Activated CD8-positive, alpha-beta memory T cell treated with anti-CD3 and anti-CD28 coated beads, Interleukin-2, amount 50 U/mL, for 48 hours (primary cell): ENCODE measurements at places on chromosomes 16 and 17.

DNA sequence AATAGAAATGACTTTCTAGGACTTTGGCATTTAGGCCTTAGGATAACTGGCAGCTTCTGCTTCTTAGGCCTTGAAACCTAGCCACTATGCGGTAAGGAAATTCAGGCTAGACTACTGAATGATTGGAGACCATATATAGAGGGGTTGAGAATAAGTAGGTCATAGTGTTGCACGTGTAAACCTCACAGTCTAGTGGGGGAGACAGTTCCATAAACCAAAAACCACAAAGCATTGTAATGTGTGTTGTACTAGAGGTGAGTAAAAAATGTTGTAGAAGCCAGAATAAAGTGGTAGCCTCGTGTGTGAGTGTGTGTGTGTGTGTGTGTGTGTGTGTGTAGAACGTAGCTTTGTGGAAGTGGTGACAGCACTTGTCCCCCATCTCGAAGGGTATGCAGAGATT, 188.5 kb downstream of the MAP2K6 start:
- no peak for DNase-seq

DNA sequence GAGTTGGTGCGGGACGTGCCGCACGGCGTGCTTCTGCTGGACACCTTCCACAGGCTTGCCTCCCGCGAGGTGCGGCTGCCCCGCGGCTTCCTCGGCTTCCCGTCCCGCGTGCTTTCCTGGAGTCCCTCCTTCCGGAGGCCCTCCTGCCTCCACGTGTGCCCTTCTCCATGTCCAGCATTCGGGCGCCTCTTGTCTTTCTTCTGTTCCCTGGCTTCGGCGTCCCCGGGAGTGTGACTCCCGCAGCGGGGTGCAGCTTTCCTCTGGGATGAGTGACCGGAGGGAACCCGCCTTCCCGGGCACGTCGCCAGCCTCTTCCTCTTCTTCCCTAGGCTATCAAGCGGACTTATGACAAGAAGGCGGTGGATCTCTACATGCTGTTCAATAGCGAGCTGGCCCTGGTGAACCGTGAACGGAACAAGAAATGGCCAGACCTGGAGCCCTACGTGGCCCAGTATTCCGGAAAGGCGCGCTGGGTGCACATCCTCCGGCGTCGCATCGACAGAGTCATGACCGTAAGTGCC, 23.0 kb downstream of the DNAH2 start:
- DNase-seq: no peak

- DNase-seq: no peak
These were observed 22.2 kb downstream of the PDILT start for GRCh38 chr16:20382202-20382948.

DNA sequence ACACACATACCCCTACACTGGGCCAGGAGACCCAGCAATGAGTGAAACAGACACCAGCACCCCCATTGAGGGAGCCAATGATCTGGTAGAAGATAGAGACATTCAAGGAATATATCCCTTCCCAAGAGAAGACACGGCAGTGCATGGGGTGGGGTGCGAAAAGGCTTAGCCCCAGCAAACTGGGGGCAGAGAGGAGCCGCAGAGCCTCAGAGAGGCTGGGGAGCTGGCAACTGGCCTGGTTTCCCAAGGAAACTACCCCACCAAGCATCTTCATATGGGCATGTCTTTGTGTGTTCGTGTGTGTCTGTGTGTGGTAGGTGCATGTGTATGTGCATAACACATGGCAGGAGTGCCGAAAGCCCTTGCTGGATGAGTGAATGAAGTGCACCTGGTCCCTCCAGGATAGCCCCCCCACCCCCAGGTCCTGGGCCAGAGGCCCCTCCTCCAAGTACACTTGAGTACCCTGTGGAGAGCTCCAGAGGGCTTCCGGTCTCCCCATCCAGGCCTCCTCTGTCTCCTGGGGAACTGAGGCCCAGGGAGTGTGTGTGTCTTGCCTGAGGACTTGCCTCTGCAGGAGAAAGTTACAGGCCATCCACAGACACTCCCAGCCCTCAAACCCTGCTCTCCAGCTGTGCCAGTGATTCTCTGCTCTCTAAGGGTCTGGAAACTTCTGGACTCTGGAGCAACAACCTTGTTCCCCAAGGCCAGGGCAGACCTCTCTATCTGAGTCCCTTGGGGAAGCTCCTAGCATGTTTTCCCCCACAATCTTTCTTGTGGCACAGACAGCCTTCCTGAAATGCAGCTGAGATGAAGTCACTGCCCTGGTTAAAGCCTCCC, 15.9 kb downstream of the TBX2 start:
- DNase-seq: no peak

DNA sequence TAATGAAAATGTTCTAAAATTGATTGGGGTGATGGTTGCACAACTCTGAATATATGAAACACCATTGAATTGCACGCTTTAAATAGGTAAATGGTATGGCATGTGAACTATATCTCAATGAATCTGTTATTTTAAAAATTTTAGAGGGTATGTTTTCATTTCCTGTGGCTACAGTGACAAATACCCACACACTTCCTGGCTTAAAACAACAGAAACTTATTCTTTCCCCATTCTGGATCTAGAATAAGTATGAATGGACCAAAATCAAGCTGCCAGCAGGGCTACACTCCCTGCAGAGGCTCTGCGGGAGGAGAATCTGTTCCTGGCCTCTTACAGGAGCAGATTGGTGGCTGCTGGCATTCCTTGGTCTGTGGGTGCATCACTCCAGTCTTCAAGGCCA, 11.3 kb upstream of the PECAM1 start:
- DNase-seq: no peak

DNA sequence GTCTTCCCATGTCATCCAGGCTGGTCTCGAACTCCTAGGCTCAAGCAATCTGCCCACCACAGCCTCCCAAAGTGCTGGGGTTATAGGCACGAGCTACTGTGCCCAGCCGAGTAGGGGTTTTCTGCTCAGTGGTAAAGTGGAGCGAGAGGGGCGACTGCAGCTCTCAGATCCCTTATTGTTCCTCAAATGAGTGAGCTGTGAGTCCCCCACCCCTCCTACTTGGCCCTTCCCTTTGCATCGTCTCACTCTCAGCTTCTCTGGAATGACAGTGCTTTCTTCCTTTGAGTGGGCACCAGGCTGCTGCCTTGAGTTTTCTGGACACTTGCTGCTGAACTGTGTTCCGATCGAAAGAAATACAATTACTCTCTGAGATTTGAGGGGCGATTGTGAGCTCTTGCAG, 63.5 kb downstream of the MSI2 start:
- DNase-seq: no peak

- DNase-seq: peak; percentile 57
These were observed 53.4 kb downstream of the MFSD11 start for GRCh38 chr17:76791053-76791980.

- peak; percentile 39 for DNase-seq
These were observed 3.5 kb downstream of the CD300LB start for GRCh38 chr17:74527756-74528155.

DNA sequence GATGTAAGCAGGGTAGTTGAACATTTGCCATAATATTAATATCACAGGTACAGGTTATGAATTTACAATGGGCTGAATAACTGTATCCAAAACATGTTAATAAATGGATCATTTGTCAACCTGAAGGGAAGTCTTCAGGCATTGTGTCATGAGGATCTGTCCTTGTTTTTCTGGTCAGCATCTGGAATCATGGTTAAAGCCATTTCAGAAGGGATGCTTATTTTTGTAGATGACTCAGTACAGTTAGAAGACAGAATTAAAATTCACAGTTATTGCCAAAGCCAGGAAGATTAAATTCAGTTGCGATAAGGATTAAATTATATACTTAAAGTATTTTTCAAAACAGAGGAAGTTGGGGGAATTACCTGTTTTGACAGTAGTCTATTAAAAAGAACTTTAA, 8.0 kb downstream of the PSMD11 start:
- DNase-seq: no peak

DNA sequence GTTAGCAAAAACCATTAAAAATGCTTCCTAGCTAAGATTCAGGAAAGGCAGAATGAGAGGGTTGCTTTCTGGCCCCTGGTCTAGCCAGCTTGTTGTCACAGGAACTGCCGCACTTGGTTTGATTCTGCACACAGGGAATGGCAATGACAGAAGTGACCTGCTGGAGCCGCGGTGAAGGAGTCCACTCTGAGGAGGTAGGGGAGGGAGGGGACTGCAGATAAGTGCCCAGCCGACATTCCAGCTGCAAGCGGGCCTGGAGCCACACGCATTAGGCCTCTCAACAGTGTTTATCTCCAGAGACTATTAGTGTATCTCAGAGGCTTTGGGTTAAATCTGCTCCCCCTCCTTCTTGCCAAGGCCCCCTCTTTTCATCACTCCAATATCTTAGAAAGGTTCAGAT, 38.6 kb downstream of the CDRT15 start:
- DNase-seq: no peak

- no peak for DNase-seq
These were observed 79.9 kb upstream of the CRHR1 start for GRCh38 chr17:45704251-45704650.

- DNase-seq: no peak
These were observed 1.0 kb upstream of the FLOT2 start for GRCh38 chr17:28898527-28898955.

GRCh38 chr17:64291268-64291851, 28.3 kb upstream of the TEX2 start:
- DNase-seq: no peak

GRCh38 chr17:56505154-56505756, 88.2 kb upstream of the NOG start:
- DNase-seq: no peak

DNA sequence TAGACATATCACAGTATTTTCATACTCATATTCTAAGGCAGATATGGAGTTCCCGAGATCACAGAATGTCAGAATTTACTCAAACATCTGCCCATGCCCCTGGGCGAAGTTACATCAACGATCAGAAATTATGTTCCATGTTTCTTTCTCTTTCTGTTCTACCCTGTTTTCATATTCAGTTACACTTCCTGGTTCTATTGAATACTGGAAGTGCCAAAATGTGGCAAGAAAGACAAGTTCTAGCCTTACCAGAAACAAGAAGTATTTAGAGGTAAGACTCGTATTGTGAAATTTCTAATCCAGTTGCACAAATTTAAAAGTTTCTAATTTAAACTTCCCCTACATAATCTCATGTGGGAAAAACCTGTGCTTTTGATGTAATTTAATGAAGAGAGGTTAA, 36.1 kb downstream of the KCNJ2 start:
- DNase-seq: no peak

- no peak for DNase-seq
These were observed 2.4 kb downstream of the GOSR2 start for GRCh38 chr17:46925185-46925868.

DNA sequence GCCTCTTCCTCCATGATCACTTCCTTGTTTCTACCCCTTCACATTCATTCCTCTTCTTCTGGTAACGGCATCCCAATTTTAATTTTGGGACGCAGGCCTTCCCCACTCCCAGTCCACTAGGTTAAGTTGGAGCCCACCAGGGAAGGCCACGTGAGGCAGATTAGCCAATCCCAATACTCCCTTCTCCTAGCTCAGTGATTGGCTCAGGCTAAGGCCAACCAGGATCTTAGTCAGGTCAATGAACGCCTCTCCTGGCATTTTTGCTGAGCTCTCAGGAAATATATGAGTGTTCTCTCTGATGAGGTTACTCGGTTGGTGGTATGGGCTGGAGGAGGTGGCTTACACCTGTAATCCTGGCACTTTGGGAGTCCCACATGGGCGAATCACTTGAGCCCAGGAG, 15.4 kb downstream of the SEZ6L2 start:
- no peak for DNase-seq

GRCh38 chr16:89133457-89134127, 38.0 kb upstream of the CDH15 start:
- DNase-seq: no peak

DNA sequence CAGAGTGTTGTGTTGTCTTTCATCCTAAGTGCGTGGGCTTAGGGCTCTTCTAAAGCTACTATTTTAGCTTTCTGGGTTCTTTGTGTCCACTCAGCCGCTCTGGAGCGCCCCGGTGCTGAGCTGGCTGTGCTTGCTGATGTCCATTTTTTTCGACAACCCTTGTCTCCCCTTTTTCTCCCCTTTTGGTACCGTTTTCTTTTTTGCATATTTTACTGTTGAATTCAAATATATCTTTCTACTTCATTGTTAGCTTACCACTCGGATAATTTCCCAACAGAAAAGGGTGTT, 1.2 kb downstream of the SRRM2 start:
- no peak for DNase-seq

GRCh38 chr16:66304151-66304550, 62.3 kb upstream of the CDH5 start:
- no peak for DNase-seq

DNA sequence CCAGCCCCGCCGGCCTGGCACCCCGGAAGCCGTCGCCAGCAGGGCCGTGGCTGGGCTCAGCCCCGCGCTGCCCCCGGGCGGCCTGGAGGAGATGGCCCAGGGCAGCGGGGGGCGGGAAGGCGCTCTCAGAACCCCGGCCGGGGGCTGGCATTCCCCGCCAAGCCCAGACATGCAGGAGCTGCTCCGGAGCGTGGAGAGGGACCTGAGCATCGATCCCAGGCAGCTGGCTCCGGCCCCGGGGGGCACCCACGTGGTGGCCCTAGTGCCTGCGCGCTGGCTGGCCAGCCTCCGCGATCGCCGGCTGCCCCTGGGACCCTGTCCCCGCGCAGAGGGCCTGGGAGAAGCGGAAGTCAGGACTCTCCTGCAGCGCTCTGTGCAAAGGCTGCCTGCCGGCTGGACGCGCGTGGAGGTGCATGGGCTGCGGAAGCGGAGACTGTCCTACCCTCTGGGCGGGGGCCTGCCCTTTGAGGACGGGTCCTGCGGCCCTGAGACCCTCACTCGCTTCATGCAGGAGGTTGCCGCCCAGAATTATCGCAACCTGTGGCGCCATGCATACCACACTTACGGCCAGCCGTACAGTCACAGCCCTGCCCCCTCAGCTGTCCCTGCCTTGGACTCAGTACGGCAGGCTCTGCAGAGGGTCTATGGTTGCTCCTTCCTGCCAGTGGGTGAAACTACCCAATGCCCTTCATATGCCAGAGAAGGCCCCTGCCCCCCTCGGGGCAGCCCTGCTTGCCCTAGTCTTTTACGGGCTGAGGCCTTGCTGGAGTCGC, 551 bp downstream of the WDR81 start:
- no peak for DNase-seq

- no peak for DNase-seq
These were observed 29.2 kb downstream of the ATPAF2 start for GRCh38 chr17:18009609-18010420.

DNA sequence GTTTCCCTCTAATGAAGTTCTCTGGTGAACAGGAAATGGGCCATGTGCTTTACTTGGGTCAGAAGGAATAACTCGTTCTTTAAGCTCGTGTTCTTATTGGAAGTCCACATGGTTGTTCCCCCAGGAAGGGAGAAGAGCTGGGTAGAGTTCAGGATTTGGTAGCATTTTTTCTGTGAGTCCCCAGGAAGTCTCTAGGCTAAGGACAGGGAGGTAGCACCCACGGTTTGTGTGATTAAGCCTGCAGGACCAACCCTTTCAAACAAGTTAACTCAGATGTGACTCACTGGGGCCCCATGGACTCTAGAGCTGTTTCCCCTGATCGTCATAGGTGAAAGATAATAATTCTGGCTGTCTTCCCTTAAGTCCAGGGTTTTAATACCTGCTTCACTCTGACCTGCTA, 16.4 kb downstream of the SAP30BP start:
- DNase-seq: no peak

DNA sequence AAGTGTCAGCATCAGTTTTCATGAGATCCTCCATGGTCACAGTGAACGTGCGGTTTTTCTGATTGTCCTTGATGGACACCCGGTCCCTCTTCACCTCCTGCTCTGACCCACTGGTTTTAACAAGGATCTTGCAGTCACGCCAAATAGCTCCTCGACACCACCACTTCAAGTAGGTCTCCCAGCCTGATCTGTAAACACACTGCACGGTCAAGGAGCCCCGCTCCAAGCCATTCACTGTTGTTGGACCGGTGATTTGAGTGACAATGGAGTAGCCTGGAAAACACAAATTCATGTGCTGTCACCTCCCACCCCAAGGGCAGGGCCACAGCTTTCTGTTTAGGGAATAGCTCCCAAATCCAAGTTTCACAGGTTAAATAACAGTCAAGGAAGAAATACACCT, 8.2 kb downstream of the CD300LF start:
- no peak for DNase-seq
